Activated CD4-positive, alpha-beta T cell treated with anti-CD3 and anti-CD28 coated beads, Interleukin-2, amount 50 U/mL, for 1 hour (primary cell): ENCODE measurements at places on chromosomes 6 and 20.

GRCh38 chr20:49490689-49491088 is 8.2 kb upstream of the KCNB1 start:
- no peak for DNase-seq

DNA sequence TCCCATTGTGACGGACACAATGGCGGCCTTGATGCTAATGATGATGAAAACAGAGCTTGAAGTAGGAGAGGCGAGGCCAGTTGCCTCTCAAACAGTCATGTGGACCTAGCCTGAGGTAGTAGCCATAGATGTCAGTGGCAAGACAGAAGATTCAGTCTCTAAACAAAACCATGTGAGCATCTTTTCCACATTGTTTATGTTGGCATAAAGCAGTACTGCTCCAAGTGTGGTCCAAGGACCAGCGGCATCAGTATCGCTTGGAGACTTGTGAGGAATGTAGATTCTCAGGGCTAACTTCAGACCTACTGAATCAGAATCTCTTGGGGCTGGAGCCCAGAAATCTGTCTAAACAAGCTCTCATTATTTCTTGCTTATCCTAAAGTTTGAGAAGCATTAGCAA is 312.8 kb upstream of the JAG1 start:
- DNase-seq, result no peak

DNA sequence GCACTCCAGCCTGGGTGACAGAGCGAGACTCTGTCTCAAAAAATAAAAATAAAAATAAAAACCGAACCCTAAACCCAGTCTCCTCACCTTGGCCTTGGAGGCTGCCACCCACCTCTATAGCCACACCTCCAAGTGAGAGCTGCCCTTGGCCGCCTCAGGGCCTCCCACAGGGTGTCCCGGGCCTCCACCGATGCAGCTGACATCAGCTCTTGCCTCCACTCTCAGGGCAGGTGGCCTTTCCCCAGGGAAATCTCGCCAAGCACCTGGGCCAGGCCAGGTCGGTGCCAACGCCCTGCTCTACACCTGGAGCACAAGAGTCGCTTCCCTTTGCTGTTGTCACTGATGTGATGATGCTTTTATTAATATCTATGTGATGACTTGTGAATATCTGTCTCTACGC is 8.9 kb upstream of the MYL9 start:
- no peak for DNase-seq

GRCh38 chr20:35319192-35319870 is 27.1 kb upstream of the FAM83C start:
- no peak for DNase-seq

GRCh38 chr20:24097506-24098245 is 109.1 kb upstream of the GGTLC1 start:
- no peak for DNase-seq

DNA sequence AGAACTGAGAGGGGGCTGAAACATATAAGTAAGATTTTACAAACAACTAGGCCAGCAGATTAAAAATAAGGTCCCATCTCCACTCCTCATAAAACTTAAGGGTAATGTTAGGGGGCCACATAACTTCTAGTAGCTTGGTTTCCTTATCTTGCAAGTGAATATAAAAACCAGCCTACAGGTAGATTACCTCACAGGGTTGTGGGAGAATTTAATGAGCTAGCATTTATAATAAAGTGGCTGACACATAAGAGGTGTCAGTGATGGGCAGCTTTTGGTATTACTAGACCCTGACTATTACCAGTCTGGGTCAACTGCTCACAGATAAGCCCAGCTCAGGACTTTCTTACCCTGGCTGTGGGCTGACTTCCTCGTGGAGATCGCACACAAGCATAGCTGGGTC is 9.2 kb upstream of the PPP1R14C start:
- no peak for DNase-seq

- DNase-seq, result no peak
Measured at GRCh38 chr6:5590187-5590586, 328.9 kb downstream of the FARS2 start.

- no peak for DNase-seq
Measured at GRCh38 chr6:36382976-36383375, 4.5 kb downstream of the ETV7 start.

- DNase-seq, result no peak
Measured at GRCh38 chr20:61117725-61118124, 134.3 kb upstream of the CDH4 start.

- DNase-seq, result no peak
Measured at GRCh38 chr6:138492871-138493270, 6.4 kb downstream of the NHSL1 start.

GRCh38 chr6:8583291-8583690 is 147.9 kb upstream of the SLC35B3 start:
- DNase-seq, result no peak

- DNase-seq, result peak; percentile 31
Measured at GRCh38 chr6:118283766-118284165, 264.3 kb upstream of the PLN start.
